RPMI7951 (cell line): ENCODE measurements at places on chromosomes 5 and 9.
A peak's percentile ranks its signal among the peaks of the same experiment; 100 is the strongest.

GRCh38 chr5:136132087-136132486, 558 bp upstream of the SMAD5 start:
- DNase-seq = peak; percentile 22

DNA sequence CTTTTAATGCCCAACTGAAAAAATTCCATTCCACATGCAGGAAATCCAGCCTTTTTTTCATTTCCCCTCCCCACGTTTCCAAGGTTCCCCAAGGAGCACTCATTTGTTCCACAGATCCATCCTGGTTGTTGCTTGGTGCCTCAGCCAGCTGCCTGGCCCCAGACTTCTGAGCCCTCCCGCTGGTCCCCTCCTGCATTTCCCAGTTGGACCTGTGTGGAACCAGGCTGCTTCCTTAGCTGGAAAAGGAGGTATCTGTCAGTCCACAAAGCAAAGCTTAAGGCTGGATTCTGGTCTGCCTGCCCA, 44.8 kb downstream of the ANGPTL2 start:
- DNase-seq = no peak

- peak; percentile 27 for DNase-seq
These were observed 560 bp upstream of the NDUFS6 start for GRCh38 chr5:1800472-1801221.

GRCh38 chr9:16033921-16034691, 481.3 kb downstream of the CCDC171 start:
- no peak for DNase-seq

- DNase-seq = no peak
These were observed 285.2 kb downstream of the EBF1 start for GRCh38 chr5:158814521-158814920.

DNA sequence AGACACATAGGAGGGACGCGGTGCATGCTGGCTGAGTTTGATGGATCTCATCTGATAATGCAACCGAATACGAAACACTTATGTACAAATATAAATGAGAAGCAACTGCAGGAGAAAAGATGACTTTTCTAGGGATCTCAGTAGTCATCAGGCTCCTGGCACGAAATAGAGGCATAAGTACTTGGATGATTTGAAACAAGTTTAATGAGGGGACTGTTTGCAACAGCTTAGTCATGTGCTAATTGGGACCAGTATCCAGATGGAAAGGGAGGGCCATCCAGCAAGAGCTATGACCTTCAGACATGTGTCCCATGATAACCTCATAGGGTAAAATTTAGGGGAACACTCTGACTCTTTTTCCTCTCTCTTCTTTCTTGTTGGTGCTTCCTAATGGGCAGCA, 123.0 kb downstream of the EGFLAM start:
- no peak for DNase-seq

DNA sequence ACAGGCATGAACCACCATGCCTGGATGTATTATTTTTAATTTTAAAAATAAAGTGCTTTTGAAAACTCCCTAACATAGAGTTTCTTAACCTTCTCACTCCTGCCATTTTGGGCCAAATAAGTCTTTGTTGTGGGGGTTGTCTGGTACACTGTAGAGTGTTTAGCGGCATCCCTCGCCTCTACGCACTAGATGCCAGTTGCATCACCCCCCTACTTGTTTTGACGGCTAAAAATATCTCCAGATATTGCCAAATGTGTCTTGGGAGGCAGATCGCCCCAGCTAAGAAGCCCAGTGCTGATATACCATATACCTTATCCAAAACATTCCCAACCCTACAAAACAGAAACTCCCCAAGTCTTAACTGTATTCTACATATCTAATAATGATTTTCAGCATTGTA, 54.6 kb downstream of the SCAI start:
- no peak for DNase-seq

DNA sequence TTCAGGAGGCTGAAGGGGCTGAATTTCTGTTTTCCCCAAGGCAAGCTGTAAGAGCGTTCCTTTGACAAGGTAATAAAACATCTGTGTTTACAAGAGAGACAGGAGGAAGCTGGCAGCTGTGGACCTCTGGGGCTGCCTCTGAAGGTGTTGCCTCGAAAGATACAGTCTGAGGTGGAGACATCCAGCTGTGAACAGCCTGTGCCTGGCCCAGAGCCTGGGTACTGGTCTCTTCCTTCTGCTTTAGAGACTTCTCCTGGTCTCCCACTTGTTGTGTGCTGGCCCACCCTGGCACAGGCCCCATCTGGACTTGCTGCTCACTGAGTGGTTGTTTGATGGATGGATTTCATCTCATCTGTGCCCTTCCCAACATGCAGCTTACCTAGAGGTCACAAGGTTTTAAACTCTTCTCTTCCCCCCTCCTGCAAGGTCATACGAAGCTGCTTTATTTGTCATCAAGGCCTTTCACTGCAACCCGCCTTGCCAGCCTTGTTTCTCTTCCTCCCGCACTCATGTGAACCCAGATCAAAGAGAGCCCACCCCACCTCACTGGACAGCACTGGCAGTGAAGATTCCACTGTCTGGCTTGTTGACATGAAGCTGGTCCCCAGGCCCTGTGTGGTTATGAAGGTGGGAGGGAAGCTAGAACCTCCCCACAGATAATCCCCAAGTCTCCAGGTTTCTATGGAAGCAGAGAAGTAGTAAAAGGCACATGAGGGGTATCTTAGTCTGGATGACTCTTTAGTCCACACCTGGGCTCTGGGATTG, 35.0 kb upstream of the ALDH1B1 start:
- no peak for DNase-seq

DNA sequence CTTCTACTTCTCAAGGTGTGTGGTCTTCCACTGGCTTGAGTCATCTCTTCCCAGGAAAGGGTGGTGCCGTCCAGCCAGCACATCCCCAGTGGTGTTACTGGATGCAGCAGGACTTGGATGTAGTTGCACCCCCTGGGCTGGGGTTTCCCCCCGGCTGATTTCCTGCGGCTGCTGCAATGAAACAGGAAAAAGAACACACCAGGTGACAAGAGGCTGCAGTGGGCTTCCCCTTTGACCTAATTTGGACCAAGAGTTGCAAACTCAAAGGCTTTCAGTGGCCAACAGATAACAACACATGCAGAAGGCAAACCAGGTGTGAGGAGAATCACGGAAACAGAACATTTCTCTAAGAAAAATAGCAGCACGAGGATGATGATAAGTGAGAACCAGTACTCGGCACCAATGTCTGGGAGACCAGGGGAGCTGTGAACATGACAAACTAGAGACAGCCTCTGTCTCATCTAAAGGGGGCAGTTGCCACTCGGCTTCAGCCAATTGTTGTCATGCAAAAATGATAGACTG, 83.7 kb downstream of the PDE6A start:
- peak; percentile 42 for DNase-seq

- DNase-seq = no peak
These were observed 132.6 kb downstream of the XRCC4 start for GRCh38 chr5:83209963-83210362.

DNA sequence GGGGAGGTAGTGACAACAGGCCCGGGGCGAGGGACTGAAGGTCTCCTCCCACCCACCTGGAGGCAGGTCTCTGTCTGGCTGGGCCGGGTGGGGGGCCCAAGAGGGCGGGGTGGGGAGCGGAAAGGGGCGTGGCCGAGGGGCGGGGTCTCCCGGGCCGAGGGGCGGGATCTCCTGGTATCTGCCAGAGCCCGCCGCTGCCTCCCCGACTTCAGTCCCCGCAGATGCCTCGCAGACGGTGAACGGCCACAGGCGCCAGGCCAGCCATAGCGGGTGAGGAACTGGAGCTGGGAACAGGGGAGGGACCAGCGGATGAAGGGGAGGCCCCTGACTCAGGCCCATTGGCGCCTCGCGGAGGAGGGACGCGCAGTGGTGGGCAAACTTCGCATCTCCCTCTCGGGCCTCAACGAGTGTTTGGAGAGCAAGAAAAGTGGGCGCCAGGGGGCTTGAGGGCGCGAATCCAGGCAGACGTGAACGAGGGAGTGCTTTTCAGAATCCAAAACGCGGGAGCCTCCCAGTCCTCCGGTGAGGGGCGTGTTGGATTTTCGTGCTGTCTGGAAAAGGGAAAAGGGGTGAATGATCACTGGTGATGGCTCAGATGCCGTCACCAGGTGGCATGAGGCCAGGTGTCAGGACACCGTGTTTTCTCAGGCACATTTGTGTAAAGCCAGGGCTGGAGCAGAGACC, at the start of gene ADGRD2:
ADGRD2 (plus strand) TSS at position 211 of the 684 bp plus-strand sequence. CDS start 1,216 bp downstream, outside the sequence.
- DNase-seq = no peak

DNA sequence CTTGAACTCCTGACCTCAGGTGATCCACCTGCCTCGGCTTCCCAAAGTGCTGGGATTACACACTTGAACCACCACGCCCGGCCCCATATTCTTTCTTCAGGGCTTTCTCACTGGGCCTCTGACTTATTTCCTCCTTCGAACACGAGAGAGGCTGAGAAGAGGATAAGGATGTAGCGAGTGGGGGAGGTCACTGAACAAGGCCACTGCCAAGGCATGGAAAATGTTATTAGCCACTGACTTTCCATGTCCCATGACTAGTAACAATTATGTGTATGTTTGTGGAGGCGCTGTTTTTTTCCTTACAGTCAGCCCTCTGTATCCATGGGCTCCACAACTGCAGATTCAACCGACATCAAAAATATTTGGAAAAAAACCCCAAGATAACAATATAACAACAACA, 12.3 kb upstream of the FCHSD1 start:
- no peak for DNase-seq

- peak; percentile 66 for DNase-seq
These were observed 40.6 kb downstream of the TMEM174 start for GRCh38 chr5:73213566-73213998.

DNA sequence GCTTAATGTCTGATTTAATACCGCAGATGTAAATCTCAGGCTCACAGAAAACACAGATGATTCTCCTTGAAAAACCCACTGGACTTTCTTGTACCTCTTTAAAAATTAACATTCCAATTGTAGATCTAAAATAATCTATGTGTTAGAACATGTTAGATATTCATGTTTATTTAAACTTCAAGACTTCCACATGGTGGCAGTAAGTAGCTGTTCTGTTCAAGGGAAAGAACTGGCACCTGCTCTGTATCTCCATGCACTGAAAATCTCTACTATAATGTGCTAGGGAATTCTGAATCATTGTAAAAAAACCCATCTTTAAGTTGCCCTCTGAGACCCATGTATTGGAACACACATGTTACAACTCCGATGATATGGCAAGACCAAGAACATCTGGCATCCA, 366.9 kb downstream of the DMRTA1 start:
- DNase-seq = peak; percentile 10

DNA sequence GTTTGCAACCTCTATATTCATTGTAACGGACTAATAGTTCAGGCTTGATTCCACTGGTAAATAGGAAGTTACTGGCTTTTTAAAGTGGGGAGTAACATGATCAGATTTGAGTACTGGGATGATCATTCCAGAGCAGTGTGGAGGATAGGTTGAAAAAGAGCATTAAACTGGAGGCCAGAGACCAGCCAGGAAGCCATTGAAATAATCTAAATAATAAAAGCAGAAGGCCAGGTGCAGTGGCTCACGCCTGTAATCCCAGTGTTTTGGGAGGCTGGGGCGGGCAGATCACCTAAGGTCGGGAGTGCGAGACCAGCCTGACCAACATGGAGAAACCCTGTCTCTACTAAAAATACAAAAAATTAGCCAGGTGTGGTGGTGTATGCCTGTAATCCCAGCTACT, 56.0 kb upstream of the MSX2 start:
- DNase-seq = no peak

- DNase-seq = no peak
These were observed 4.6 kb downstream of the DCANP1 start for GRCh38 chr5:135442431-135443160.

GRCh38 chr9:68964102-68964541, 49.8 kb downstream of the PRKACG start:
- no peak for DNase-seq

DNA sequence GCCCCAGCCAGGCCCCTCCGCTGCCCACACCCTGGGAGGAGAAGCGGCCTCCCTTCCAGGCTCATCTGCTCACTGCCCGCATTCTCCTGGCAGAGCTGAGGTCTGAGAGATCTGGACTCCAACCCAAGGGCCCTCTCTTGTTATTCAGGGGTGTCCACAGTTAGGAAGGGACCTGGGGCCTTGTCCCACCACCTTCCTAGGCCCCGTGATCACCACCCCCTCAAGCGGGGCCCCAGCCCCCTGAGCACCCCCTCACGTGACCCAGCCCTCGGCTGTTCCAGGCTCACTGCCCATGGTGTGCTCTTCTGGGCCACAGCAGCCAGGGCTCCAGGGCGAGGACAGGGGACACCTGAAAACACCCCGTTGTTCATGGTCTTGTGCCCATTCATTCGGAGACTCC, 48.7 kb downstream of the NEURL1B start:
- no peak for DNase-seq

DNA sequence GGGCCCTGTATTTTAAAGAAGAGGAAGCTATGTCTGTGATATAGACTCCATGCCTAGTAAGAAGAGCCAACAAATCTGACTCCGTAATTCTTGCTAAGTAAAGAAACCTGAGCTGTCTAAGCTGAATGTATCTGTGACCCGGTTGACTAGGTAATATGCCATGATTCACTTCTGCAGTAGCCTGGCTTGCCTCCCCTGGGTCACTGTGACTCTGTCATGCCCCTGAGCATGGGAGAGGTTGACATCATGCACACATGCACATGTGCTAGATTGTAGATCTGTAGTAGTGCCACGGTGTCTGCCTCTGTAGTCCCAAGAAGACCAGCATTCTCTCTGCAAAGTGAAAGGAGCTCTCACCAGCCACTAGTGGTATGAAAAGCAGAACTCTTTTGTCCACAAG, 9.1 kb downstream of the SLC22A5 start:
- DNase-seq = no peak

GRCh38 chr5:39057734-39058133, 16.5 kb downstream of the RICTOR start:
- DNase-seq = peak; percentile 2

DNA sequence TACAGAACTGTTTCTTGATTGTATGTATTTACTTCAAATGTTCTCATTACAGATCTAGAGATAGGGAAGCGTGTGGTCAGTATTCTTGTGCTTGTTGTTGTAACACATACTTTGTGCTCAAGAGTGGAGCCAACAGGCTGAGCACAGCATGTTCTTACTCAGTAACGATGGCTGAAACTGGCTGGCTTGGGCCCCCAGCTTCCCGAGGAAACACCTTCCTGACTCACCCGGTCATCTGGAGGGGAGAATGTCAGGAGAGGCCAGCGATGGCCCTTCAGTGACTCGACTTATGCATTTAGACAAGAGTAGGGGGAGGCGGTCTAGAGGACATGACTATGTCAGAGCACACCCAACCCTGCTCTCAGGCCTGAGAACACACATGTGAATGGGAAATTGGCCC, 25.6 kb downstream of the ZNF474 start:
- peak; percentile 63 for DNase-seq
